WTC11 (cell line): ENCODE measurements at places on chromosomes 1 and 21. TPM values are rescaled to one million over a fixed set of nuclear protein-coding genes. Genes with fewer than 3 reads are reported as not detected.

LCE2A gene
- not detected in 3 replicates for total RNA-seq

KRTAP19-2 gene
- total RNA-seq = not detected in 3 replicates

DNA sequence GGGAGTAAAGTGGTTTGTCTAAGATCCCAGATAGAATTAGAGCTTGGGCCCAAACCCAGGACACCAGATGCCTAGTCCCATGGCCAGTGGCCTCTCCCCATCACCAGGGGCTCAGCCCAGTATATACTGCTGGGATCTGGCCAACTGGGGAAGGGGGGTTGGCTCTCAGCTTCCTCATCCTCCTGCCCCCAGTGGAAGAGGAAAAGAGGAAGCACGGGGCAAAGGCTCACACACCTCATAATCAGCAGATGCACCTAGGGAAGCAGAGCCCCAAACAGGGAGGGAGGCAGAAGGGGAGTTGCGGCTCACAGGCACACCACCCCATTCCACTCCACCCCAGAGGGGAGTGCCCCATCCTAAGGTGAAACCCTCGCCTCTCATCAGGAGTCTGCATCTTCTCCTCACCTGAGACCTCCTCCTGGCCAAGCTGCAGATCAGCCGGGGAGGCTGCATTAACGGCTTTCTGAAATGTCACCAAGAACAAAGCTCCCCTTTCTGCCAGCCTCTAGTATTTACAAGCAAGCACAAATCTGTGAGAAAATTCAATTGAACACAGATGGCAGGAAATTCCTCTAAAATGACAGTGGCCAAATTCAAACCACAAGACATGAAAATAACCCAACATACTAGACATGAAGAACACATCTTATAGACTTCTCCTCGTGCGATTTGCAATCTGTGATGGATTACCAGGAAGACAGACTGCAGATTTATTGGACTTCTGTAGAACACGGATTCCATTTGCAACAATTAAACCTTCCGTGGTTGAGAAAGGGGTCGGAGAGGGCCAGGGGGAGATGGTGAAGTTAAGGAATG, 82.8 kb downstream of the GLIS1 start:
- H3K4me3 ChIP-seq = no peak overlapping the region
- H3K36me3 ChIP-seq = no peaks in the 10 kb centered on the region
- H3K4me1 ChIP-seq = peaks cover 17% of the 10 kb centered on the region
- no peak for DNase-seq

GRCh38 chr1:170599033-170599432, 64.9 kb upstream of the PRRX1 start:
- H3K27ac ChIP-seq = no peak overlapping the region
- H3K4me1 ChIP-seq = no peaks in the 10 kb centered on the region
- DNase-seq = no peak
- peaks cover 5% of the 10 kb centered on the region for H3K27me3 ChIP-seq
- H3K4me3 ChIP-seq = no peak overlapping the region

GRCh38 chr1:84603941-84604830, 29.9 kb upstream of the CTBS start:
- no peak overlapping the region for H3K4me3 ChIP-seq
- no peak overlapping the region for H3K27ac ChIP-seq
- H3K27me3 ChIP-seq = peaks cover 13% of the 10 kb centered on the region
- peaks cover 6% of the 10 kb centered on the region for H3K4me1 ChIP-seq
- peak; percentile 47 for DNase-seq

GRCh38 chr1:99768524-99769245, 2.2 kb upstream of the FRRS1 start:
- no peak for DNase-seq
- peaks cover 18% of the 10 kb centered on the region for H3K27me3 ChIP-seq
- no peak overlapping the region for H3K4me3 ChIP-seq
- H3K36me3 ChIP-seq = no peaks in the 10 kb centered on the region

- H3K27ac ChIP-seq = no peak overlapping the region
- H3K4me3 ChIP-seq = no peak overlapping the region
- H3K36me3 ChIP-seq = no peaks in the 10 kb centered on the region
- H3K4me1 ChIP-seq = no peaks in the 10 kb centered on the region
- no peak for DNase-seq
Measured at GRCh38 chr1:9437961-9438430, 101.3 kb upstream of the SLC25A33 start.

DNA sequence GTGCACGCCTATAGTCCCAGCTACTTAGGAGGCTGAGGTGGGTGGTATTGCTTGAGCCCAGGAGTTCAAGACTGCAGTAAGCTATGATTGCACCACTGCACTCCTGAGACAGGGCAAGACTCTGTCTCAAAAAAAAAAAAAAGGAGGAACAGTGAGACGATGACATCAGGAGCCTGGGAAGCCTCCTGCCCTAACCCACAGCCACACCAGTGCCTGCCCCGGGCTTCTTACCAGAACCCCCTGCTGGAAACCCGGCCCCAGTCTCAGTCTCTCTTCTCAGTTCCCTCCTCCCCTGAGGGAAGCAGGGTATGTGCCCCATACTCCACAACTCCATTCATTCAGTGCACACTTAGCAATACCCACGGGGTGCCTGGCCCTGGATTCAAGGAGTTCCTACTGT, 9.1 kb downstream of the COL8A2 start:
- H3K36me3 ChIP-seq = no peaks in the 10 kb centered on the region
- H3K27me3 ChIP-seq = no peaks in the 10 kb centered on the region
- H3K4me1 ChIP-seq = no peaks in the 10 kb centered on the region
- no peak for DNase-seq

DNA sequence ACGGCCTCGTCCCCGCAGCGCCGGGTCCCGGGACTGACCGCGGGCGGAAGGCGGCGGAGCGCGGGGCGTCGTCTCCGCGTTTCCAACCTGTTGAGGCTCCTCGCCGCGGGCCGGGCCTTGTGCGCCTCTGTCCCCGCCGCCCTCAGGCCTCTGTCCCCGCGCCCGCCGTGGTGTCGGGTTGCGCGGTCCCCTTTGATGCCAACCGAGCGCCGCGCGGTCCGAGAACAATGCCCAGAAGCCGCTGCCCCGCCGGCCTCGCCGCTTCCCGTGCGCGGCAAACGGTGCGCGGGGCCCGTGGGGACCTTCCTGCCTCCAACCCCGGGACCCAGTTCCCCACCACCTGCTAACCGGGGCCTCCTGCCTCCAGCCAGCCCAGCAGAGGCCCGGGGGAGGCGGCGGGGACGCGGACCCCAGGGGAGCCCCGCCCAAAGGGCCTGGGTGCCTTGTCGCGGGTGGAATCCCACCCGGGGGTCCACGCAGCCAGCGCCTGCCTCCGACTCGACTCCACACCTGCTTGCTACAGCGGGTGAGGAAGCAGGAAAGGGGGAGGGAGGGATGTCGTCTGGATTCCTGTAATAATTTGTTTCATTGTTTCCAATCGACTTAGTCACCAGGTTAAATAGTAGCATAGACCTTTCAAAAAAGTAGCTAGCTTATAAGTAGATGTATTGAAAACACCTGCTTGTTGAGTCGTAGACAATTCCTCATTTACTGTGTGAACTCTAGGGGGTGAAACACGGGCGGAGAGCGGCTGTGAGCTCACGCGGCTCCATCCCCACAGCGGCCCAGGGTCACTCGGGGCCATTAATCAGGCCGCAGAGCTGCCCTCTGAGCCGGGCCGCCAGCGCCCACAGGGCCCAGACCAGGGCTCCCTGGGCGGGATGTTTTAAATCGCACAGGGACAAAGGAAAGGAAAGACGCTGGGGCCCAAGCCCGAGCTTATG, 1.1 kb downstream of the COL18A1 start:
- peaks cover 6% of the 10 kb centered on the region for H3K36me3 ChIP-seq
- peak overlapping the region; percentile 77 for H3K4me3 ChIP-seq
- H3K27ac ChIP-seq = peak overlapping the region; percentile 98
- DNase-seq = peak; percentile 66
- H3K4me1 ChIP-seq = peaks cover 56% of the 10 kb centered on the region
- peaks cover 26% of the 10 kb centered on the region for H3K27me3 ChIP-seq

DNA sequence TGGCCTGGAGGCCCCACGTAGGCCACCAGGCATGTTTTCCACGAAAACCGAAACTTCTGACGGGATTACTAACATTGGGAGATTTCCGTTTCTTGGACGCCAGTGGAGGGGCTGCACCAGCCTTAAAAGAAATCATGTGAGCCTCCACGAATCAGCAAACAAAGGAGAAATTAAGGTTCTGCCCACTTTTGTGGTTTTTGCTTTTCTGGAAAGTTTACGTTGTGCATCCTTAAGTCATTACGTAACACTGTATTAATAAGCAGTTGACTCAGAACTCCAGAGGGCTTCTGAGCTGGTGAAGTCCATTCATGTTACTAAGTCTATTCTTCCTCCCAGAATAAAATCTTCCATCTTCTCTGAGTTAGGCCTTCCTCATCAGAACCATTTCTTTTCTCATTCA, 168.5 kb downstream of the PSMG1 start:
- no peak overlapping the region for H3K4me3 ChIP-seq
- no peaks in the 10 kb centered on the region for H3K36me3 ChIP-seq
- no peak for DNase-seq
- no peak overlapping the region for H3K27ac ChIP-seq
- H3K27me3 ChIP-seq = no peaks in the 10 kb centered on the region

DNA sequence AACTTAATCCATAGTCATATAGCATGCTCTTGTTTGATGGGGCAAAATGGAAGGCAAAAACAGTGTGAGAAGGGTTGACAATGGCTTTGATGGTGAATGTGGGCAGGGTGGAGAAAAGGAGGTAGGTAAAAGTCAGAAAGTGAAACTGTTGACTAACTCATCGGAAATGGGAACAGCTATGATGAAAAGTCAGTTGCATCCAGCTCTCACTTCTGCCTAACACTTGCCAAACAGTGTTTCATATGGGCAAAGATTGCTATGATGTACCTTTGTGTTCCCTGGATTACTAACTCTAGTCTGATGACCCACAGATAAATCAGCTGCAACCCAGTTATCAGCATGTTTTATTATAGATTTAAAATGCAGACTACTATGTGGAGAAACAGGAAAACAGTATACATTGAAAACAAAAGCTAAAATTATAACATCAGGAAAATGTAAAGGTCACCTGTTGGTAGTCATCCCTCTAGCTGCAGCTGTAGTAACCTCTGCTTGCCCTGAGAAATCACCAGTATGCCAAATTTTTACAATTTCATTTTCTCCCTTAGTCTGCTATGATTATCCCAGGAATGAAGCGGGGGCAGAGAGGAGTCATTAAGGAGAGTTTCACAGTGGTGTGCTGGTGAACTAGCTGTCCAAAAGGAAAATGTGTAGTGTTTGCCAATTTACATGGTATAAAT, 11.7 kb downstream of the TNFSF18 start:
- H3K36me3 ChIP-seq = no peaks in the 10 kb centered on the region
- H3K4me3 ChIP-seq = no peak overlapping the region
- H3K4me1 ChIP-seq = peaks cover 5% of the 10 kb centered on the region; the same call in 1 of the 2 replicates
- no peak for DNase-seq
- H3K27ac ChIP-seq = no peak overlapping the region

GRCh38 chr1:167781558-167781957, 59.8 kb downstream of the MPZL1 start:
- H3K36me3 ChIP-seq = peaks cover 49% of the 10 kb centered on the region
- DNase-seq = no peak
- no peaks in the 10 kb centered on the region for H3K27me3 ChIP-seq
- no peaks in the 10 kb centered on the region for H3K4me1 ChIP-seq
